CD4-positive, alpha-beta T cell treated with Interleukin-6 for 4 hours (primary cell): ENCODE measurements at places on chromosomes 5 and 9.
A peak's percentile ranks its signal among the peaks of the same experiment; 100 is the strongest.

- DNase-seq, result no peak
Observed at GRCh38 chr5:62192958-62193357, 113.0 kb upstream of the KIF2A start.

DNA sequence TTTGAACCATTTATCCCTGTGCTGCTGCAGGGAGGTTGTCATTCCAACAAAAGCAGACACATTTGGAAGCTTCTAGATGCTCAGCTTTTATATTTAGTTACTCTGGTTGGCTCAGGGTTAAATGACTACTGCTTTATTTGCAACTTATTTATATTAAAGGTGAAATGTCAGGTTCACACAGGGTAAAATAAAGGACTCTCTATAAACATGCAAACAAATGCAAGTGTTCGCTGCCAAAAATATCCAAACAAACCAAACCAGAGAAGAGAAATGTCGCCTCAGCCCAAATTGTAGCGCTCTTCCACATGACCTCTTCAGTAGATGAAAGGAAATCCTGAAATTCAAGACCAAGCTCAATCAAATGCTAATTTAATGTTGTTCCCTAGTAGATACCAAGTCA lies 57.0 kb upstream of the LIFR start:
- no peak for DNase-seq

DNA sequence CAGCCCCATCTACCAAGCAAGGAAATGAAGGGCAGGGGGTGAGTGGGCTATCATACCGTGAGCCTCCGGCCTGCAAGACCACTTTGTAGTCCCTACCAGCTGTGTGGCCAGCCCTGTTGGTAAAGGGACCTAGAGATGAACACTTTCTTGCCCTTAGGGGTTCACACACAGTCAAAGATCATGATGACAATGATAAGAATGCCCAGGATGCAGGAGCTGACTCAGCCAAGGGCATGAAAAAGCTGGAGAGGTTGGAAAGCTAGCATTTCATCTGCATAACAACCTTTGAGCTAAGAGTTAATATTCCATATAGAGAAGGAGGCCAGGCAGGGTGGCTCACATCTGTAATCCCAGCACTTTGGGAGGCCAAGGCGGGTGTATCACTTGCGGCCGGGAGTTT lies 19.2 kb upstream of the FGFR4 start:
- no peak for DNase-seq

GRCh38 chr5:61313960-61314681 lies 17.9 kb upstream of the ZSWIM6 start:
- no peak for DNase-seq

GRCh38 chr9:124285903-124286291 lies 28.1 kb downstream of the NEK6 start:
- DNase-seq, result peak; percentile 24

DNA sequence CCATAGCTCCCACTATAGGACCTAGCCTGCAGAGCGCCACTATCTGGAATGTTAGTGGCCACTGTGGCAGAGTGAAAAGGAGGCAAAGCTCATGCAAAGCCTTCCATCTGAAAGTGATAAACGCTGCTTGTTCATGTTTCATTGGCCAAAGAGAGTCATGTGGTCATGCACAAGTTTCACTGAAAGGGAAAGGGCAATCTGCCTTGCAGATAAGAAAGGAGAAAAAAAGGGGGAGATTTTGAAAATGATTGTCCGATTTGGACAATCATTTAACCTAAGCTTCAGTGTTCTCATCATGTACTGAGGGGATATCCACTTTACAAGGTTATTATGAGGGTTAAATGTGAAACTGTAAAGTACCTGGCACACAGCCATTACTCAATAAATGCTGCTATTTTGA lies 9.0 kb upstream of the MOB3B start:
- no peak for DNase-seq

GRCh38 chr5:40571729-40572128 lies 108.0 kb upstream of the PTGER4 start:
- no peak for DNase-seq

- no peak for DNase-seq
Observed at GRCh38 chr5:1965925-1966324, 83.2 kb upstream of the IRX4 start.

DNA sequence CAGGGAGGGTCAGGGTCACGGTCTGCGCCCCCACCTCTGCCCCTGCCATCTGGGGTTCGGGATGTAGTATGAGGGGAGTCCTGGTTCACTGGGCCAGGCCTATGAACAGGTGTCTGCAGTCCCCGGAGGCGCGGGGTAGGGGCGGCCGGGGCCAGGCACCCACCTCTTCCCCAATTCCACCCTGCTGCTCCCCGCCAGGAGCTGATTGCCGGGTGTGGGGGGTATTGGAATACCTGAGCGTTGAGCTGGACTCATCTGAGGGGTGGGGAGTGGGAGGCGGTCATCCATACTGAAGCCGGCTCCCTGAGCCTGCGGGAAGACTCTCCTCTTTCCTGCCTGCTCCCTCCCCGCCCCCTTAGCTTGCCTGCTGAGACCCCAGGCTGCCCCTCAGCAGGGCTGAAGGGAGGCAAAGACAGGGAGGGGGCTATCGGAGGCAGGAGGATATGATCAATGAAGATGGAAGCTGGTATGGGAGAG lies 679 bp downstream of the SLC6A7 start:
- DNase-seq, result no peak
